ENCODE measurements at places on chromosomes 2 and 18.

DNA sequence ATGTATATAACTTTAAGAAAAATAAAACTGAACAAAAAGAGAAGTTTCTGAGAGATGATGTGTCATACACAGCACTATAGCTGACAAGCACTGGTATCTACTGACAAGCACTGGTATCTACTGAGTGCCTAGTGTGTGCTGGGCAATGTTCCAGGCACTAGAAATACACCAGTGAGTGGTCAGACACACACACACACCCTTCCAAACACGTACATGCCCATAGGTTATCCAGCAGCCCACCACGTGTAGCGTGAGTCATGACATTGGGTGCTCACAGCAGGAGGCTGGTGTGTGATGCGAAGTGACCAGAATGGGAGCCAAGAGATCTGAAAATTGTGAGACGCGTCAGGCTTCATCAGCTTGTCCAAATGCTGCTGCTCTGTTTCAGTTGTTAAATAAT is 12.2 kb upstream of the GNAL start:
- DNase-seq: no peak

- no peak for DNase-seq
Measured at GRCh38 chr2:155574941-155575340, 757.6 kb downstream of the NR4A2 start.

DNA sequence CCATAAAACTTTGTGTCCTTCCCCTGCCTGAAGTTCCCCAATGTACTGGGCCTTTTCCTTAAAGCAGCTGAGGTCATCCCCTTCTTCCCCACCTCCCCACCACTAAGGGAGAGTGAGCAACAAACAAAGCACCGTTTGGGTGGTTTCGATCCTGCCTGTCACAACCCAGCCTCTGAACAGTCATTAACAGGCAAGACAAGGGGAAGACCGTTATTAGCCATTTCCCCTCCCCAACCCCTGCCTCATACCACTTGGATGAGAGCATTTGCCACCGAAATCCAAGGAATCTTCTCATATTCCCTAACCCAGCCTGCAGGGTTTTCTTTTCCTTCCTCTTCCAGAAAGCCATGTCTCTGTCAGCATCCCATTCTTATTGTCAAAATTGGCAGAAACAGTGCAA is 65.6 kb downstream of the STRADB start:
- DNase-seq: no peak

GRCh38 chr18:44423814-44424644 is 256.7 kb upstream of the SETBP1 start:
- no peak for DNase-seq

GRCh38 chr2:124025891-124026434 is 876 bp downstream of the CNTNAP5 start:
- DNase-seq: no peak

DNA sequence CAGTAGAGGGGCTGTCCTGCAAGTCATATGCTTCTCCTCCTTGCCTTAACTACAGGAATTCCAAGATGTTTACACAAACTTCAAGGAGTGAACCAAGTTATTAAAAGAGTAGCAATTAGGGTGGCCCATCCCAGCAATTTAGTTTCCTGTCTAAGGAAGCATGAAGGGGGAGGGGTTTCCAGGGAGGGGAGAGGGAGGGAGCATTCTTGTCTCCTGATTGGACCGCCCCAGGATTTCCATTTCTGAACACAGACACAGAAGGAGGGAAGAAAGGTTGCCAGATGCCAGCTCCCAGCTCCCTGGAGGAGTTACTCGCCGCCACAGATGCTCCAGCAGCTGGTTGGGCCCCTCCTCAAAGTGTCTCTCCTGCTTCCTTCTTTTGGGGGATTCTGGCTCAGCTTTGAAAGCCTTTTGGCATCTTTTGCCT is 107.6 kb downstream of the TRIB2 start:
- no peak for DNase-seq

GRCh38 chr18:66895631-66896030 is 291.7 kb upstream of the CDH19 start:
- DNase-seq: no peak

Data from activated CD4-positive, alpha-beta T cell treated with anti-CD3 and anti-CD28 coated beads, Interleukin-2, amount 50 U/mL, for 16 hours (primary cell).